Activated effector memory CD4-positive, alpha-beta T cell treated with anti-CD3 and anti-CD28 coated beads, Interleukin-2, amount 50 U/mL, for 16 hours (primary cell): ENCODE measurements at places on chromosomes 2 and 18.

GRCh38 chr18:50961974-50962373 is 5.9 kb upstream of the ELAC1 start:
- no peak for DNase-seq

DNA sequence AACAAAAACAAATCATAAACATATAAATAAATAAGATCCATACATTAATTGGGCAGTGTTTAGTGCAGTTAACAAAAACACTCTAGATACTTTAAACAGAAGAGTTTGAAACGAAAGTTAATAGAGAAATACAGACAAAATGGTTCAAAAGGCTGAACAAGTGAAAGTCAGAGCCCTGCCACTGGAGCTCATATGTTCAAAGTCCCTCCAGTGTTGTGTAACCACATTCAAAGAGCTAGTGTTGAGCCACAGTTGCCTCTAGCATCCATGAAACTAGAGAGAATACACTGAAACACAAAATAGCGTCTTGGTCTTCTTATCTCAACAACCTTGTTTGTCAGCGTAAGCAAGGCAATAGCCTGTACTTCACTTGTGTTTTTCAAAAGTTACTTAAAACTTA is 1309.8 kb upstream of the NRXN1 start:
- DNase-seq: no peak

DNA sequence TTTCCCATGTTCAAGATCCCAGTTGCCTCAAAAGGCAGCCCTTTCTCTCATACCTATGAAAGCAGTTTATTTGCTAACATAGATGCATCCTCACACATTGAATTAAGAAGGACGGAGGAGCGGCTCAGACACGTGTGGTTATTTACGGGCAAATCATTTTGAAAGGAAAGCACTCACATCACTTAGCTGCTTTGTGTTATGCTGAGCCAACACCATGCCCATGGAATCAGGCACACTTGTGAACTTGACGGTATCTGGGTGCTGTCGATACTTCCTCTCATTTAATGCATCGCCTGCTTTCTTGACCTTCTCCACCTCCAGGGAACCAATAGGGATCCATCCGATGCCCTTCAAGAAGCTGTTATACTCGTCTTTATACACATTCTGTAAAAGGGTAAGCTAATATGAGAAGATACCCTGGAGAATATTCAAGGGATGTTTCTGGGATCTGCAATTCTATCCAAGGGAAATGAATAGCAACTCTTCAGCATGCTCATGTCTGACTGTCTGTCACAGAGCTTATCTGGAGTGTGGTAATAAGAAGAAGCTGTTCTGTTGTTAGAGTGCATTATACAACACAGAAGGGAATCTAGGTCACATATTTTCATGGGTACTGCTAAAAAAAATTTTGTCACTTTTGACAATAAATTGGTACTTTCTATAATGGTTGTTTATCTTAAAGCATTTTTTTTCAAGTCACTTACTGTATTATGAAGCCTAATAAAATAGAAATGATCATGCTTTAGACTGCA is 63.3 kb downstream of the NEB start:
- no peak for DNase-seq

DNA sequence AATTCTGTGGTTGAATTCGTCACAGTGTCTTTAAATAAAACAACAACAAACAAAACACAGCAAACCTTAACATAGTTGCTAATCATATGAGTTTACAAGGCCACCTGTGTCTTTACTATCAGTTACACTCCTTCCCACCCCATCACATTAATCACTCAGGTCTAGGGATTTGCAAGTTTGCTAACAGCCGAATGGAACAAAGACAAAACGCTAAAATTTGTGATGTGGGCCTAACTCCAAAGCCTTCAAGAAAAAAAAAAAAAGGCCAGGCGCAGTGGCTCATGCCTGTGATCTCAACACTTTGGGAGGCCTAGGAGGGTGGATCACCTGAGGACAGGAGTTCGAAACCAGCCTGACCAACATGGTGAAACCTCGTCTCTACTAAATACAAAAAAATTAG is 566 bp upstream of the POLI start:
- DNase-seq: no peak

DNA sequence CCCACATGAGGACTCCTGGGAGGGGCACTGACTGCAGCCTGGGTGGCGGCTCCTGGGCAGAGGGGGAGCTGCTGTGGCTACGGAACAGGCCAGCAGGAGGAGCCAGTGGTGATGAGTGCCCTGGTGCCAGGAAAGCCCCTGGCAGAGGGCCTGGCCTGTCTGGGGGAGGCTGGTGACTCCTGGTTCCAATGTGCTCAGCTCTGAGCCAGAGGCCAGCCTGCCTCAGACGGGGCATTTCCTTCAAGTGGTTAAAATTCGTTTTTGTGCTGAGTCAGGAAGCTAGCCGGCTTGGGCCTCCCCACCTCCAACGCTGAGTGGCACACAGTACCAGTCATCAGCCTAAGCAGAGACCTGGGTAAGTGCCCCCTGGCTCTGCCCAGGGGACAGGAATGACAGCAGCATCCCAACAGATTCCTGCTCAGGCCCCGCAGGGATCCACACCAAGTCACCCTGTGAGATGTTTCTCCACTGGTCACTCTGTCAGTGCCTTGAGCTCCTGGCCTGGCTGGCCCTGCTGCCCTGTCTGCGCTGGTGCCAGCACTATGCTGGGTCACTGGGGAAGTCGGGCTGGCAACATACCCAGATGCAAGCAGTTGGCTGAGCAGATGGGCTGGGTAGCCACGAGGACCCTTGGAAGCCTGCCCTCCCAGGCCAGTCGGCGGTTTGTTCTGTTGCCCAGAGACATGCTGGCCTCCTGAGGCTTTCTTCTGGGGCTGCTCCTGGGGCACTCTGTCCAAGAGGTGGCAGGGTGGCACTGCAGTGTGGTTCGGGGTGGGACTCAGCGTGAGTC is 7.1 kb upstream of the KLF11 start:
- peak; percentile 81 for DNase-seq

GRCh38 chr18:60266558-60266957 is 106.0 kb downstream of the MC4R start:
- DNase-seq: no peak

DNA sequence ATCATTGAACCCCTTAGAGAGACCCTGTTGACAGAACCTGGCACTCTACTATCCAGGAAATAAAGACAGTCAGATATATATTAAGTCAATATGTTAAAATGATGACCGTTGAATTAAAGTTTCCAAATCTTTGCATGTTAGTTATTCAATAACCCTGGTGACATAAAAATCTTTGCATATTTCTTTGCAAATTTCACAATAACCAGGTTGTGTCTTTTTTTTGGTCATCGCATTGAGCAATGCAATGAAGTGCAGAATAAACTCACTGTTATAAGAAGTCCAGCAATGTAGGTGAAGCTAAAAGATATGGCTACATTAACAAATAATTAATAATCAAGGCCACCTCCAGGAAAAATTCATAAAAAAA is 596.9 kb downstream of the NYAP2 start:
- no peak for DNase-seq

DNA sequence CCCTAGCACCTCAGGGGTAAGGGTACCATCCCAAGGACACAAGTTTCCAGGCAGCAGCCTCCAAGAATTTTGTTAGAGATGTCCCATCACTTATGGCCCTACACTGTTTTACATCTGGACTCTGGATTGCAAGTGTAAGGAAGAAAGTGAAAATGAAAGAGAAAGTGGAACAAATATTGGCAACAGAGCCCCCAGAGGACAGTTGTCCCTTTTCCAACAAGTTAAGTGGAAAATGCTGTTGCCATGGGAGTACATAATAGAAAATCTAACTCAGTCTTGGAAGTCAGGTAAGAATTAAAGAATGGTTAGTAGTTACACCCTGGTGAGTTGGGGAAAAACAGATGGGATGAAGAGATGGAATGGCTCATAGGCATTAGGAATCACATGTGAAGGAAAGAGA is 50.6 kb downstream of the TTC21B start:
- no peak for DNase-seq

DNA sequence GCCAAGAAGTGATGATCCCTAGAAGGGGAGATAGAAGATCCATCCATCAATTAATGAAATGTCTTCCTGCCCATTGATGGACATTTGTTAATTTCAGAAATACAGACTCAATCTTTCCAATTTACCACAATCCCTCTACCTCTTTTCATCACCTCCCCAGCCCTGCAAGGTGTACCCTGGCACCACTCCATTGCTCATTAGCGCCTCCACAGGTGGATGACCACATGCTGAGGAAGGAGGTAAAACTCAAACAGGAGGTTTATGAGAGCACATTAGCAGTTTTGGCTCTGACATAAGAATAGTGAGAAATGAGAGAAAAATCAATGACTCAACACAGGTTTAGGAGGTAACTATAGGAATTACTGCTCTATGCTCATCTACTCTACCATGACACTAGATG is 208.0 kb downstream of the C1D start:
- DNase-seq: no peak

DNA sequence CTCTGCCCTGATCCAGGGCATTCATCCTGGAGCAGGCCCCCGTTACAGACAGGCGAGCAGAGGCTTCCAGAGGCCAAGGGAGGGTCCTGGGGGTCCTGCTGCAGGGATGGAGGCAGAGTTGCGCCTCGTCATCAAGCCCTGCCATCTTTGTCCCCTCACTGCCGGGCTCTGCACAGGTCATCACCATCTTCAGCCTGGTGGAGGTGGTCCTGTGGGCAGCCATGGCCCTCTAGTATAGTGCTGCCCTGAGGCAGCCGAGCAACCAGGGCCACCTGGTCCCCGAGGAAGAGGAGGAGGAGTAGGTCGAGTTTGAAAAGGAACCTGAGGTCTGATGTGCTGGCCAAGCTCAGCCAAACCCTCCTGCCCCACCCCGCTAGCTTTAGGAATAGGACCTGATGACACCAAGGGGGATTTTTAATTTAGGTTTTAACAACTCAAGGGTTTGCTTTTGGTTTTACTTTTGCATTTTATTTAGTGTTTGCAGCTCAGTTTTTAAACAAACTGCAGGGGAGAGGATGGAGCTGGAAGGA is 8.8 kb upstream of the ALPI start:
- DNase-seq: no peak

DNA sequence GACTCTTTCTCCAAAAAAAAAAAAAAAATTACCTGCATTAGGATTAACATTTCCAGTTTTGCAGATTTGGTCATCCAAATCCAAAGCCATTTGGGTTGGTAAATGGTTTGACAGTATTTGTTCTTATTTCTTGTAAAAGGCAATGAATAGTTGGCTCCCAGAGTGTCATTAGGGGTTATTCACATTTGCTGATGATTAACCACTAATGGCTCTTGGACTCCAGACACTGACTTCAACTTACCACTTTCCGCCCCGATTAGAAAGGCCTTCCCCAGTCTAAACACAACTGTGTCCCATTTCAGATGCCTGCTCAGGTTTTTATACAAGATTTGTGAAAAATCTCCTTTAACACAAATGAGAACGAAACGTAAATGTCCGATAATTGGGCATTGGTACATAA is 9.6 kb upstream of the TGIF1 start:
- DNase-seq: no peak

- DNase-seq: no peak
Measured at GRCh38 chr2:173258701-173259100, 96.0 kb upstream of the CDCA7 start.

- no peak for DNase-seq
Measured at GRCh38 chr2:217740178-217740577, 262.6 kb downstream of the TNS1 start.

- DNase-seq: no peak
Measured at GRCh38 chr18:22346401-22346952, 71.2 kb downstream of the CTAGE1 start.

DNA sequence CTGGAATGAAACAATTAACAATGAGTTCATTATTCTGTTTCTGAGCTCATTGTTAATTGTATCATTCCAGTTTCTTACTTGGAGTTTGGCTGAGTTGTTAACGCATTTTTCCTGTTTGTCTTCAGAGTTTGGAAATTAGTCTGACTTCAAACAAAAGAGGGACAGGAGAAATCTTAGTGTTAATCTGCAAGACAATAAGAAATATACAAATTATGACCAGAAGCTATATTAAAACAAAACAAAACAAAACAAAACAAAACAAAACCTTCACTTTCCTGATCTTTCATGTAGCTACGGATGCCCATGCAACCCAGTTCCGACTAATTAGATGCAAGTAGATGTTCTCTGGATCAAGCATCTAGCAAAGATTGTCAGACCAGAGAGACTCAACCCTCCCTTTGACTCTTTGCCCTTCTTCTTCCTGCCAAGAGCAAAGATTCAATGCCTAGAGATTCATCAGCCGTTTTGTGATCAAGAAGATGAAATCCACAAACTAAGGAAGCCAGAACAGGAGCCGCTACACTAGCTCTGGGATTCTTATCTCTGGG is 686.2 kb upstream of the FSHR start:
- DNase-seq: no peak

GRCh38 chr18:71168557-71169145 is 879.8 kb downstream of the SOCS6 start:
- DNase-seq: no peak

GRCh38 chr2:238127165-238128060 is 11.1 kb upstream of the KLHL30 start:
- DNase-seq: no peak

DNA sequence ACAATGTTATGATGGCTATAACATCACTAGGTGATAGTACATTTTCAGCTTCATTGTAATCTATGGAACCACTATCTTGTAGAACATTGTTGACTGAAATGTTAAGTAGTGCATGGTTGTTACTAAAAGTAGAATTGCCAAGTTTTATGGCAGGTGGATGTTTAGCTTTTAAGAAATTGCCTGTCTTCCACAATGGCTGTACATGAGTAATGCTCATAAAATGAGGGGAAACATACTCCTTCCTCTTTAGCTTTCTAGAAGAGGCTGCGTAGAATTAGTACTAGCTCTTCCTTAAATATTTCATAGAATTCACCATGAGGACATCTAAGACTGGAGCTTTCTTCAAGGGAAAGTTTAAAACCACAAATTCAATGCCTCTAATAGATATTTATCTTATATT is 161.0 kb downstream of the TPGS2 start:
- DNase-seq: no peak

GRCh38 chr2:138030459-138030858 is 66.2 kb downstream of the HNMT start:
- DNase-seq: no peak

DNA sequence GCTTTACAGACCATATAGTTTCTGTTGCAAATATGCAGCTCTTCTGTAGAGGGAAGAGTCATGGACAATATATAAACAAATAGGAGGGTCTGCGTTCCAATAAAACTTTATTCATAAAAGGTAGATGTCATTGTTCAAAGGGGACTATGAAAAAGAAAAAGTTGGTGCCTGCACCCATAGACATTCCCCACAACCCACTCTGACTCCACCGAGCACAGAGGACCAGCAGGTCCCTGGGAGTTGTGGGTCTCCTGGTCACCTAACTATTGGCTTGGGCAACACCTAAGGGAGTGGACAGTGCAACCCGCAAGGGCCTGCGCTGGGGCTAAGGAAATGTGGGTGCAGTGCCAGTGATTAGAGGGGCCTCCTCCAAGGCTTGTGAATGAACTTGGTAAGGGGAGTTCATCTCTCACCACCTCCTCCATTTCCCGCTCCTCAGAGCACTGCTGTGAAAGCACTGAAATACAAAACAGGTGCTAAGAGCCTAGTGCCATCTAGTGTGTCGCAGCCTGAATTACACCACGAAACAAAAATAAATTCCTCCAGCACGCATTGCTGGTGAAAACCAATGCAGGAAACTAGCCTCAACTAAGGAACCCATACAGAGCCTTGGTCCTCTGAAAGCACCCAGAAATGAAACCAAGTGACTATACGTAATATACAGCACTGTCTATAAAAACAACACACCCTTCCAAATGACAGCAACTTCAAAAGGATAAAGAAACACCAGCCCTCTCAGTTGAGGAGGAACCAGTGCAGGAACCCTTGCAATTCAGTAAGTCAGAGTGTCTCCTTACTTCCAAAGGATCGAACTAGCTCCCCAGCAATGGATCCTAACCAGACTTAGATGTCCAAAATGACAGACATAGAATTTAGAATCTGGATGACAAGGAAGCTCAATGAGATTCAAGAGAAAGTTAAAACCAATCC is 166.6 kb downstream of the RNF144A start:
- no peak for DNase-seq
